ENCODE measurements at places on chromosomes 4 and X. TPM values are rescaled to one million over a fixed set of nuclear protein-coding genes. Genes with fewer than 3 reads are reported as not detected.

- no peak for DNase-seq
Observed at GRCh38 chrX:141279476-141279875, 37.2 kb upstream of the SPANXC start.

- DNase-seq: no peak
Observed at GRCh38 chrX:30577362-30577991, at the start of gene TASL. Gene TASL (minus strand): TSS chrX:30577766. CDS start chrX:30560355, 17,411 bp downstream.

DNA sequence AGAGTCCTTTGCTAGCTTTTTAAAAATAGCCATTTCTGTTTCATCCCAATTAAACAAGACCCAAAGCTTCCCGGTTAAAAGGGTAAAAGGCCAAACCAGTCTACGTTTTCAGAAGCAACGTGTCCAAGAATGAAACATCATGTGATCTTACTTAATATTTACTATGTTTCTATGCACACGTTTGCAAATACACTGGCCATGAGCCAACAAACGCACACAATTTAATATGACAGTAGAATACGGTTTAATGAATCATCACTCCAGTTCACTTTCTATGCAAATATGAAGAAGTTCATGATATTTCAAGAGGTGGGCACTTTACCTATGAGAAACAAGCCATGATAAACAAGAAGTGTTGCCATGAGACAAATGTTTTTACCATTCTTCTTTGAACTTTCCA, 4.3 kb downstream of the NR0B1 start:
- DNase-seq: no peak

GRCh38 chr4:113086172-113086695, 36.8 kb downstream of the ANK2 start:
- DNase-seq: no peak

DNA sequence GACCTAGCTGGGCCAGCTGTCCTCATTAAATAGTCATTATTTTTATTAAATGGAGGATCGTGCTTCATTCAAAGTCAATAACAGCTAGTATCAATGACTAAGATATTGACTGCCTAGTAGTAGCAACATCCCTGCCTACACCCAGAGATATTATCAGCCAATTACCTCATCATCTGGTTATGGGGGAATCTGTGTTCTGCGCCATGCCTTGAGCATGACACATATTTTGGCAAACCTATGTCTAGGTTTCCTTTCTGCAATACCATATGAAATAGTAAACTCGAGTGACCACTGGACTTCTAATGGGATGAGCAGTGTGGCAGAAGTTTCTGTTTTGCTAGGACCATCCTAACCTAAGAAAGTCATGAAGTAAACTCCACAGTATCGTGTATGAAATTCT, 50.0 kb upstream of the AADAT start:
- no peak for DNase-seq

DNA sequence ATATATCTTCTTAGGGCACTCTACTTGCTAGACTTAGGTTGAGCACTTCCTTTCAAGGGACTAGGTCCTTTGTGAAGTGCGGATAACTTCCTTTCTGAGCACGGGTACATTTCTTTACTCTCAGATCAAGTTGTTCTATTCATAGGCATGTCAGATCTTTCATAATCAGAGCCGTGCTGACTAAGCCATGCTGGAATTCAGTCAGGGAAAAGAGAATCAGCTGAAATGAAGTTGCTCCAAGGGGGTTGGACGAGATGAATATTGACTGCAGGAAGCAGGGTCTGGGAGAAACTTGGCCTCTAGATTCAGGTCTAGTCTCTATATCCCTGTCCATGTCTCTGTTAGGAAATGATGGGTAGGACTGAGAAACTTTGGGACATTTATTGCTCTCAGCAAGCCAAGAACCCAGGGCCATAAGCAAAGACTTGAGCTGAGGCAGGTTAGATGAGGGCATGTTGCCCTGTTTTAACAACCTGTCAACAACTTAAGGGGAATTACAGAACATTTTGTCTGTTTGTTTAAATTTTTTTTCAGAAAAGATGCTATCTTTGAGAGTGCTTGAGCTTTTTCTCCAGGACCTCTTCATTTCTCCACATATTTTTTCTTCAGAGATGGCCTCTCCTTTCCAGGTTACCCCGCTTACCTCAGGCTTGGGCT, 28.3 kb downstream of the AREG start:
- DNase-seq: no peak

DNA sequence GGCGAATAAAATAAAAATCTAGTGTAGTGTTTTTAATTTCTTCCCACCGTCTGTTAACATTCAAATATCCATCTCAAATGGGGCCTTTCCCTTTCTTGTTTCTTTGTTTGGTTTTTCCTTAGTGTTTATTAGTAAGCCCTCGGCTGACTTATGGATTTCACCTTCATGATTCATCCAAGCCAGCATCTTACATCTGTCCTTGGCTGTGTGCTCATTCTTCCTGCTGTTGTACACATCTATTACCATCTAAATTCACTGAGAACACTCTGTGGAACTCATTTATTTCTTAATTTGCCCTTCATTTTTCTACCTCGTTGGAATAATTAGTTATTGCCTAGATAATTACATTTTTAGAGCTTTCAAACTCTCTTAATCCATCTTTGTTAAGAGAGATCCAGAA, 84.9 kb downstream of the SPCS3 start:
- no peak for DNase-seq

- DNase-seq: no peak
Observed at GRCh38 chr4:97605932-97606331, 537.3 kb downstream of the STPG2 start.

DNA sequence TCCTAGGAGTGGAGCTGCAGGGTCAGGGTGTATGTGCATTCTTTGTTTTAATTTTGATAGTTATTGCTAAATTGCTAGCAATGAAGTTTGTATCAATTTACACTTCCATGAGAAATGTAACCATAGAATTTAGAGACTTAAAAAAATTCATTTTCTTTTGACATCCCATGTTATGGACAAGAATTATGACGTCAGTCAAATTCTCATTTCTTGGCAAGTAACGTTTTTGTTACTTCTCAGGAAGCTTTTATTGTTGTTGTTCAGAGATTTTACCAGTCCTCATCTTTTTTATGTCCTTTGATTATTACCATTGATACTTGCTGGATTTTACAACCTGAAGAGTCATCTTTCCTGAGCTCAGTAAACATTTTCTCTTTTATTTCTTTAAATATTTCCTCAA, 417.5 kb upstream of the ARX start:
- no peak for DNase-seq

- peak; percentile 61 for DNase-seq
Observed at GRCh38 chr4:44447563-44448504, 775 bp downstream of the KCTD8 start.

DNA sequence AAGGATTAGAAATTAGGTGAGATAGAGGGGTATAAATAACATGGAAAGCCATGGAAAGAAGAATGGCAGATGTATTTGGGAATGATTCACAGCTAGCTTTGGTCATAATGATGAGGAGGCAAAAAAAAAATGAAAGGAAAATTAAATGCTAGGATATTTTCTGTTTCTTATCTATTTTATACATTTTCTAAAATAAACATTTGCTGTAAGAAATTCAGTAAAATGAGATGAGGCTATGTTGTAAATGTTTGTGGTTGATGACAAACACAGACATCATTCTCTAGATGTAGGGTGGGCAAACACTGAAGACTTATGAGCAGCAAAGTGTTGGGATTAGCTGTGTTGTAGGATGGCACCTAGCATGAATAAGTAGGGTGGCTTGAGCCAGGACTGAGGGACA, 407.1 kb downstream of the IL15 start:
- no peak for DNase-seq

GRCh38 chr4:145927030-145927429, 11.6 kb downstream of the ZNF827 start:
- no peak for DNase-seq

DNA sequence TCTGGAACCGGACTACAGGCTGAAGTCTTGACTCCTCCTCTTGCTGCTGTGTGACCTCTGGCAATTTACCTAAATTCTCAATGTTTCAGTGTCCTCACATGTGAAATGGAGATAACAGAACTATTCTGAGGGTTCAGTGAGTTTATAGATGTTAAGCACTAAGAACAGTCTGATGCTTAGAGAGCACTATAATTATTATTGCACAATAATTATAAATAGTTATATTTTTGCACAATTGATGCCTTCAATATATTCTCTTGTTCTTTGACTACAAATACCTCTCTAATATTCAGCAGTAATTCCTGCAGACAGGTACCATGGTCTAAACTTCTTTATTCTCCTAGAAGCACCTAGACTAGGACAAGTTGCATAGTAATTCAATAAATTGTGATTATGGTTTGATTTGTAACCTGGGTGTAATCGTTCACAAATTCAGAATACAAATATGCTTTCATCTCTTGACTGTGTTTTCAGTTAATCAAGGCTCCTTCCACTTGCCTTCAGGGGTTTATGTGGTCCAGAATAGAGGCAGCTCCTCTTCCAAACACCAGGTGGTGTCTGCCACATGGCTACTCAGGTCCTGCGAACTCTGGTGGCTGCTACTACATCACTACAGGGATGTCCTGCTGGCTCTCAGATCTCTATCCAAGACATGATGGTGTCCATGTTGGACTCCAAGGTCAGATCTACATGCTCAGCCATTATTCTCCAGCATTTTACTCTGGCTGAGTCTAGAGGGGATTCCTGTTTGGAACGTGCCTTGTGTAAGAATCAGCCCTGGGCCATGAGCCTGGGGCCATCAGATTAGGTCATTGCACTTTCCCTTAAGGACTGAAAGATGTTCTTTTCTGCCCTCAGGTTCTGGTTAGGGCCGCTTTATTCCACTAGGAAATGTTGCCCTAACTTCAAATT, 103.4 kb downstream of the QRFPR start:
- no peak for DNase-seq

GRCh38 chrX:39626749-39627148, 471.0 kb downstream of the BCOR start:
- no peak for DNase-seq

KLF8 gene
- total RNA-seq: 20.4 TPM

TLR8 gene
- total RNA-seq: 0.47 TPM

REELD1 gene
- total RNA-seq: not detected

RPL34 gene
- 1,436 TPM for total RNA-seq

ACSL1 gene
- total RNA-seq: 31.4 TPM
